CD4-positive, alpha-beta T cell treated with Interleukin-17A for 1 hour (primary cell): ENCODE measurements at places on chromosomes 13 and 19.
A peak's percentile ranks its signal among the peaks of the same experiment; 100 is the strongest.

DNA sequence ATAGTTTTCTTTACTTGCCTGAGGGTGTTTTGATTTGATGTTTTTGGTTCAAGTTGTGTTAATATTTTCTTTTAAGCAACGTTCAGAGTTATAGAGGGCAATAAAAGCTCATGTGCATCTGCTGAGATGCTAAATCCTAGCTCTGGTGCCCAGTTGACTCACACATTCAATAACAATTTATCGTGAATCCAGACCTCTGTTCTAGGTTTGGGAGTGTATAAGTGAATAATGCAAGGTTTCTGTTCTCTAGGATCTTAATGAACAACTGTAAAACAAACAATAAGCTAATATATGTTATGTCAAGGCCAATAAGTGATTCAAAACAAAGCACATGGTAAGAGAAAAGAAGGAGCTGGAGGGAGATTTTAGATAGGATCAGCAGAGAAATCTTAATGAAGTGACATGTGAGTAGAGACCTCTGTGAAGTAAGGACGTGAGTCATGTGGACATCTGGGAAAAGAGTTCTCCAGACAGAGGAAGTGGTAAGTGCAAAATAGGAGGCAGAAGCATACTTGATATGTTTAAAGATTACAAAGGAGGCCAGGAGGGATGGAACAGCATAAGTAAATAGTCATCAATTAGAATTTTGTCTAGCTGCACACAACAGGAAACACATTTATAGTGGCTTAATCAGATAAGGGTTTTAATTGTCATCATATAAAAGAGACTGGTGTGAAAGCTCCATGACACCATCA is 278.5 kb upstream of the HTR2A start:
- no peak for DNase-seq

DNA sequence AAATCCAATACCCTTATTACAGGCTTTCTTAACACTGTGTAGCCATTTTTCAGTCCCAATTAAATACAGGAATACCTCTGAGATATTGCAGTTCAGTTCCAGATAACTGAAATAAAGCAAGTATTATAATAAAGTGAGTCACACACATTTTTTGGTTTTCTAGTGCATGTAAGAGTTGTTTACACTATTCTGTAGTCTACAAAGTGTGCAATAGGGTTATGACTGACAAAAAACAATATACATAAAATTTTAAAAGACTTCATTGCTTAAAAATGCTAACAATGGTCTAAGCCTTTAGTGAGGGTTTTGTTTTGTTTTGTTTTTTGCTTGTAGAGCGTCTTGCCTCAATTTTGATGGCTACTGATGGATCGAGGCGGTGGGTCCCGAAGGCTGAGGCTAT is 434.4 kb upstream of the NBEA start:
- no peak for DNase-seq

DNA sequence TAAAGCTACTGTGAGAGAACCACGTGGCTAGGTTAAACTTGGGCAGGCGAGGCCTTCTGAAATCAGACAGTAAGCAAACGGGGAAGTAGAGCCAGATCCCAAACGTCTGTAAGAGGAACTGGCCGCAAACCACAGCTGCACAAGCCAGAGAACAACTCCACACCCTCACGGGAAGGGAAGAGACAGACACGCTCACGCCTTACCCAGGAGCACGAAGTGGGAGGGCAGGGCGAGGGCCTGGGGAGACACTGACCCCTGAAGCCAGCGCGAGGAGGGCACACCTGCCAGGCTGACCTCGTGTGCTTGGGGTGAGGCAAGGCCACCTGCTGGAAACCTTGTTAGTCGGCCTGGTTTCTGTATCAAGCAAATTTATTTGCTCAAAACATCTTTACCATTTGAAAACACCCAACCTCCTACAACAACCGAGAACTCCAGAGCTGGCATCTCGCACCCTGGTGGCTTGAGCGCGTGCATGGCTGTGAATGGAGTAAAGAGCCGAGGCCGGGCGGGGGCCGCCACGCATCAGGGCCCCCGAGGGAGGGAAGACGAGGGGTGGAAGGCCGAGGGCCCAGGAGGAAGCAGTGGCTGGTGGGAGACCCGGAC is 7.3 kb downstream of the POLR2E start:
- DNase-seq: peak; percentile 64

DNA sequence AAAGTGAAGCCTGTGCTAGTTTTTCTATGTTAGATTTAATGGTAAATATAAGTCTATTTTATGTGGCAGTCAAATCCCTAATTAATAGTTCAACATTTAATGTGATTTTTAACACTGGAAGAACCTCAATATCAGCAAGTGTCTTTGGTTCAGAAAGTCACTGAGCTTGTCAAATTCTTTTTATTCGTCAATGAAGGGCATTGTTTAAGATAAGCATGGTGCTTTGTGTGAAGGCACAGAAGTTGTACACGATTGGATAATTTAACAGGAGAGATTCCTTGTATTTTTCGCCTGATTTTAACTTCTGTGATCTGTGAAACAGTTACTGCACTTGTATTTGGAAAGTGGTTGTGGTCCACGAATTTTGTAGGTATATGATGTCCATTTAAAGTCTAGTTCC is 30.2 kb upstream of the RB1 start:
- no peak for DNase-seq

DNA sequence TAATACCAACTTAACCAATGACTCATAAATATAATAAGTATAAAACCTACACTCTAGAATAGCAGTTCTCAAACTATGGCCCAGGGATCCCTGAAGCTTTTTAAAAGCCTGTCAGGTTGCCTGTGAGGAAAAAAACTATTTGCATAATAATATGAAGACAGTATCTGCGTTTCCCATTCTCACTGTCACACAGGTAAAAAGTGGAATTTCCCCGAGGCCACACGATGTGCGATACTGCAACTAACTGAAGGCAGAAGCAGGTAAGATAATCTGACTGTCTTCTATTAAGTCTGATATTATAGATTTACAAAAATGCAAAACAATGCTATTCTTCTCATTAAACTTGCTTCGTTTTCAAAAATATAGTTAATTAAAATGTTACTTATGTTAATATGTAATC is 52.5 kb upstream of the EEF1AKMT1 start:
- DNase-seq: no peak

DNA sequence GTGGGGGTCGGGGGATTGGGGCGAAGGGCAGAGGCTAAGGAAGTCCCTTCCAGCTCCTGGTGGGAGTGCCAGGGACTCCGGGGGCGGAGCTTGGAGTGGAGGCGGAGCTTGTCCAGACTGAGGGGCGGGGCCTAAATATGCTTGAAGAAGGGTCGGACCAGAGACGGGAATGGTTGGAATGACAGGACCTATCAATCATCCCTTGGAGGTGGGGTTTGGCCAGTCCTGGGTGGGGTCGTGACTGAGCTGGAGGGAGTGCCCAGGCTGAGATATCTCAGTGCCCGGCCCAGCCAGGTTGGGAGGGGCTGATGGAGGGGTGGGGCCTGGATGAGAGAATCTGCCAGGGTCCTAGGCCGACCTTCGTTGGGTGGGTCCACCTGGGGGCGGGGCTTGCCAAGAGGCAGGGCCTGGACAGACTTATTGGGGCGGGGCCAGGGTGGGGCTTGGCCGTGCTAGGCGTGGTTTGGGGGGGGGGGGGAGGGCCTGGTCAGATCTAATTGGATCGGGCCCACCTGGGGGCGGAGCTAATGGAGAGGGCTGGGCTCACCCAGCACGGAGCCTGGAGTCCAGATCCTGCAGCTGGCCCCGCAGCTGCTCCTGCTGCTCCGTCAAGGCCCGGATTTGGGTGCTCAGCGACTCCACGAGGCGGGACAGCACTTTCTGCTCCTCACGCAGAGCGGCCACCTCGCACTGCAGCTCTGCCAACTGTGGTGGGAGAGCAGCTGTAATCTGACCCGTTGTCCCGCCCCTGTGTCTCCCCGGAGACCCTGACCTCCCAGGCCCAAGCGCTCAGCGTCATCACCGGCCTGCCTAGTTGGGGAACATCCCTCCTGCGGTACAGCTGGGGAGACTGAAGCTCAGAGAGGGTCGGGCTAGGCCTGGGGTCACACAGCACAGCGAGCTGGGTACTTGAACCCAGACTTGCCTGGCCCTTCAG is 2.6 kb upstream of the WIZ start:
- no peak for DNase-seq

- no peak for DNase-seq
Observed at GRCh38 chr19:34189917-34190425, 17.7 kb downstream of the LSM14A start.

DNA sequence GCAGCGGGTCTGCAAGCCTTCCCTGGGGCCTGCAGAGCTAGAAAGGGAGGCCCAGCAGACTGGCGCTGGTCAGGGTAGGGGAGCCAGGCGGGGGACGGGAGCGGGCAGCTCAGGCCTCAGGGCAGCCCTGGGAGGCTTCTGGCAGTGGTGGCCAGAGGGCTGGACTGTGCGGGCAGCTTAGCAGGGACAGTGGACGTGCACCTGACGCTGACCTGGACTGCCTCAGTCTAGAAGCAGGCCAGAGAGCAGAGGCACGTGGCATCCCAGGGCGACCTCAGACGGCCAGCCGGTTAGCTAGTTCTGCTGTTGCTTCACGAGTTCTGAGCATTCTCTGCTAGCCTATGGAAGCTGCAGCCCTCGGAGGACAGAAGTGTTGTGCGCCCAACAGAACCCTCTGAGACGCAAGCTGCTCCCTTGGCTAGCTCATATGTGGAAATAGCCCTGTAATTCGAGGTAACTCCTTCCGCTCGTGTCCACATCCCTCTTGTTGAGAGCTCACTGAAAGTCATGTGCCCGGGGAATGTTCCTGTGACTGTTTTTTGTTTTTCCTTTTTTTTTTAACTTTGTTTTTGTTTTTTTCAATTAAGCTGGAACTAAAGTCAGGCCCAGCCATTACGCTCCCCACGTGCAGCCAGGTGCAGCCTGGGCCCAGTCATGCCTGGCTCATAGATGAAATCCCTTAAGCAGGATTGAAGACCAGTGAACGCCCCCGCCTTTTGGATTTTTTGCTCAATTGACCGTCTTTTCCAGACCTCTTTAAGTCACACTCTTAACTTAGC is 1.9 kb upstream of the FAM174C start:
- peak; percentile 12 for DNase-seq

- DNase-seq: no peak
Observed at GRCh38 chr13:79384022-79384610, 21.9 kb downstream of the RBM26 start.
